A549 treated with Hydrocortisone at 1 μM for 4 hours (cell line): ENCODE measurements at places on chromosomes 13 and 19. TPM values are rescaled to one million over a fixed set of nuclear protein-coding genes. Genes with fewer than 3 reads are reported as not detected.

Gene CYP2S1
- 19.2 to 22.5 TPM (median 19.7 TPM) in 5 replicates for total RNA-seq

Gene VSTM1
- total RNA-seq = 0.60 to 1.2 TPM (median 0.73 TPM) in 4 of 5 replicates, not detected in the other

Gene GMIP
- 4.6 to 6.4 TPM (median 5.4 TPM) in 5 replicates for total RNA-seq

Gene PTOV1
- 109 to 153 TPM (median 147 TPM) in 5 replicates for total RNA-seq

Gene POGLUT2
- 5.6 to 6.8 TPM (median 6.5 TPM) in 5 replicates for total RNA-seq

Gene WDR87
- not detected in 5 replicates for total RNA-seq

Gene CD70
- total RNA-seq = 11.4 to 24.9 TPM (median 21.6 TPM) in 5 replicates

Gene KLK2
- 0.10 to 0.37 TPM (median 0.19 TPM) in 4 of 5 replicates, not detected in the other for total RNA-seq

Gene ARID3A
- 4.5 to 5.5 TPM (median 4.9 TPM) in 5 replicates for total RNA-seq

Gene CEACAM5
- total RNA-seq = 1.4 to 2.1 TPM (median 1.6 TPM) in 5 replicates

Gene ZNF69
- not detected in 5 replicates for total RNA-seq

Gene ZFP14
- total RNA-seq = 1.1 to 2.4 TPM (median 2.2 TPM) in 5 replicates

Gene PLD3
- total RNA-seq = 241 to 289 TPM (median 258 TPM) in 5 replicates

Gene PBX4
- 1.8 to 2.6 TPM (median 2.0 TPM) in 5 replicates for total RNA-seq

Gene LILRA5
- 0.09 TPM in 1 of 5 replicates, not detected in the others for total RNA-seq

Gene LRP3
- 34.3 to 52.9 TPM (median 50.7 TPM) in 5 replicates for total RNA-seq

Gene CD209
- total RNA-seq = not detected in 5 replicates
